ENCODE measurements at places on chromosomes 4 and X.

- no peak for DNase-seq
These were observed 41.9 kb upstream of the MXD4 start for GRCh38 chr4:2303686-2304320.

- no peak for DNase-seq
These were observed 34.5 kb upstream of the NKRF start for GRCh38 chrX:119640731-119641170.

DNA sequence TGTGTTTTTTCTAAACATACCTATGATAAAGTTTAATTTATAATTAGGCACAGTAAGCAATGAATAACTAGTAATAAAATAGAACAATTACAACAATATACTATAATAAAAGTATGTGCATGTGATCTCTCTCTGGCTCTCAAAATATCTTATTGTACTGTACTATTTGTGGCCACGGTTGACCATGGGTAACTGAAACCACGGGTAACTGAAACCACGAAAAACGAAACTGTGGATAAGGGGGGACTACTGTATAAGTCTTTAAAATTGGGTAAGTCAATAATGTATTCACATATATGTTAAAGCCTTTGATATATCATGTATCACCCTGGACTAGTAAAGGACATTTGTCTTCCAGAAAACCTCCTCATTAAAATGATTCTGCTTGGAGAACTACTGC, 20.0 kb downstream of the TMEM154 start:
- no peak for DNase-seq

DNA sequence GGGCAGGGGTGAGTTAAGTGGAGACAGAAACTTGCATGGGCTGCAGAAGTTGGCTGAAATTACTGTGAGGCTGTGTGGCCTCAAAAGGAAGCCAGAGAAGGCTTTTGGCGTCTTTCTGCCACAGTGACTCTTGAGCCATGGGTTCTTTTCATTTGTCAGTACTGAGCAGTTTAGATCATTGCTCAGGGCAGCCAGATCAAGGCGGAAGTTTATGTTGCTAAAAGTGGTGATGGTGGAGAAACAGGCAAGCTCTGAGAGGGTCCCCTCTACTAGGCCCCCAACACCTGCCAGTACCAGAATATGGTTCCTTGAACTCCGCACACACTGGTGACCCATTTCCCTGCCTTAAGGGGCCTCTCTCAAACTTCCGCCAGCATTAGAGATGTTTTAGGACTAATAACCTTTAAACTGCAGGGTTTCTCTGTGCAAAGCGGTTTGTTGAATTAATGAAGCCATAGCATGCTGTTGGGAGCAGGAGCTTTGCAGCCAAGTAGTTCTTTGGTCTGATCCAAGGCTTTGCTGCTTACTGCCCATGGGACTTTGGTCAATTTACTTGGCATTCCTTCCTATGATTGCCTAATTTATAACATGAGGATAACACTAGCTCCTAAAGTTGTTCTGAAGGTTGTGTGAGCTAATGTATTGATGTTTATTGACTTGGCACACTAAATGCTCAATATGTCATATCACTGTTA, 34.5 kb downstream of the RNF175 start:
- no peak for DNase-seq

- no peak for DNase-seq
These were observed 55.9 kb downstream of the C4orf51 start for GRCh38 chr4:145735827-145736226.

DNA sequence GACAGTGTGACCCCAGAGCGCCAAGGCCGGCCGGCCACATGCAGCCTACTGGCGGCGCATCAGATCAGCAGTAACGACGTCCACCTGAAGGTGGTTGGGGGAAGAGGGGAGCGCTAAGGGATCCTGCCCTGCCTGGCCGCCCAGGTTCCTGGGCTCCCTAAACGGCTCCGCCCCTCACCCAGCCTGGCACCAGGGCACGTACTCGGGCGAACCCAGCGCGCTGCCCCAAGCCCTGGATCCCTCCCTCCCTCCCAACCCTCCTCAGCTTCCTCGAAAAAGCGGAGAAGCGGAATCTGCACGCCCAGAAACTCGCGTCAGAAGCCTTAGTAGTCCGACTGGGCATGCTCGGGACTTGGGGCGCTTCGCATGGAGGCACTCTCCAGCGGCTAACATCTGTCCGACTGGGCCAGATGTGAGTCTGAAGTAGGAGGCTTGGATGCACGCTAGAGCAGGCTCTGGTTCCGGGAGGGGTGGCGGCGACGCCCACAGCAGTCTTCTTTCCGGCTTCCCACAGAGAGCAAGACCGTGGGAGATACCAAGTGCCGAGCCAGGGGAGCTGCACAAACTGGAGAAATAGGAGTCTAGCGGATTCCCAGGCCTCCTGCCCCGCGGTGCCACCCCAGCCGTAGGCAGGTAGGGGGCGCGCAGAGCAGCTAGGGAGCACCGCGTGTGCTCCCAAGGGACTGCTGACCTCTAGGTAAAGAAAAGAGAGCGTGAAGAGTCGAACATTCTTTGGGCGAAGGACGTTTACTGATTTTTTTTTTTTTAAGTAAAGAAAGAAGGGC, 114.3 kb upstream of the TEX13C start:
- no peak for DNase-seq

- DNase-seq, result no peak
These were observed 74.1 kb downstream of the STARD8 start for GRCh38 chrX:68721546-68721945.

- no peak for DNase-seq
These were observed 179.0 kb downstream of the SPCS3 start for GRCh38 chr4:176498617-176499256.

DNA sequence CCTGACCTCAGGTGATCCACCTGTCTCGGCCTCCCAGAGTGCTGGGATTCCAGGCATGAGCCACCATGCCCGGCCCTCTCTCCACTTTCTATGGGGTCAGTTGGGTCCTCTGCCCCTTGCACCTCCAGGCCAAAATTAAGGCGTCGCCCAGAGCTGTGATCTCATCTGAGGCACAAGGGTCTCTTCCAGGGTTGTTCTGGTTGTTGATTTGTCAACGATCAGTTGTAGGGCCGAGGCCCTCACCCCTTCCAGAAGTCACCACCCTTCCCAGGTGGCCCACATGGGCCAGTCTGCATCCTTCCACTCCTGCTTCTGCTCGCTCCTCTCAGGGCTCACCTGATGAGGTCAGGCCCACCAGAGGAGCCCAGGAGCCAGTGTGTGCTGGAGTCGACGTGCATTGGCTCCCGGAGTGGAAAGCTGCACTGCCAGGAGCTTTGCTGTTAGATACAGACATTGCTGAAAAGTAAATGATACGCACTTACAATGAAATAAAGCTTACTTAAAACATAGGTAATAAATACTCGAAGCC, 14.3 kb upstream of the TMEM271 start:
- no peak for DNase-seq

- no peak for DNase-seq
These were observed 22.8 kb downstream of the MSN start for GRCh38 chrX:65690057-65690855.

DNA sequence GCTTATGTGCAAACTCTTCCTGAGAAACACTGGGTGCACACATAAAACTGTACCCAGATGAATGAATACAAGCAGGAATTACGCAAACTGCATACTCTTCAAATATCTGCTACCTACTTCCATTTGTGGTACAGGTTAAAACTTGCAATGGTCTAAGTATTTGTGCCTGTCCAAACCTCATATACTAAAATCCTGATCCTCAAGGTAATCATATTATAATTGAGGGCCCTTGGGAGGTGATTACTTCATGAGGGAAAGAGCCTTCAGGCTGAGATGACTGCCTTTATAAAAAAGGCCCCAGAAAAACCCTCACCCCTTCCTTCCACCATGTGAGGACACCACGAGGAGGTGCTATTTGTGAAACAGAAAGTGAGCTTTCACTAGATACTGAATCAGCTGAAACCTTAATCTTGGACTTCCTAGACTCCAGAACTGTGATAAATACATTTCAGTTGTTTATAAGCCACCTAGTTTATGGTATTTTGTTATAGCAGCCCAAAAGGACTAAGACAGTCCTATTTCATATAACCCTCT, 1977.2 kb downstream of the PCDH7 start:
- no peak for DNase-seq

- no peak for DNase-seq
These were observed 378.6 kb upstream of the EPHA5 start for GRCh38 chr4:66048861-66049260.

- DNase-seq, result no peak
These were observed 172.7 kb upstream of the FRG1 start for GRCh38 chr4:189767941-189768340.

- no peak for DNase-seq
These were observed 162.6 kb upstream of the INTU start for GRCh38 chr4:127469959-127470809.

GRCh38 chr4:105088110-105088879, 58.4 kb upstream of the TET2 start:
- no peak for DNase-seq

DNA sequence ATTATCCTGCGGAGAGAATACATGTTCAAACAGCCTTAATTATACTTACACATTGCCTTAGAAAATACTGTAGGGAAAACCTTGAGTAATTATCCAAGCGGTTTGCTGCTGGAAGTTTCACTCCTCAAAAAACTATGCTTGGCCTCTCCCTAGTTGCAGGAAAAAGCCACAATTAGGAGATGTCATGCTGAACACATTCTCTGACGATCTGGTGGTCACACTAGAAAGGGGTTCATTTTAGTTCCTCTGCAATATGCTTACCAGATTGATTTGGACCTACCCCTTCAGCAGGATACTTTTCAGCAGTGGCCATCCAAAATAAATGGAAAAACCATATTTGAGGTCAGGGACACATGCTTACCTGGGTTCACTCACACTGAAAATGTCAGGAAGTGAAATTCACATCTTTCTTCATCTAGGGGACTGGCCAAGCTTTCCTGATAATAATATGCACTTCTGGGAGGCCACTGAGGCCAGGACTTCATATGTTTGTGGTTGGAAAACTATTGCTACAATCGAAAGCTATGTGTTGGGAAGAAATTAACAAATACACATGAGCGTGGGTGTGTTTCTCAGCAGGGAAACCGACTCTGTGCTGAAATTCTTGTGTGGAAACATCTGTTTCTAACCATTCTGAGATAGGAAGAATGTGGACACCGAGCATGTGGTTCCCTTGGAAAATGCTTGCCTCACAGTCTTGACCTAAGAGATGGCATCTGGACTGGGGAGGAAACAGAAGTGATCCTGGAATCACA, 68.8 kb downstream of the ATXN3L start:
- DNase-seq, result no peak

DNA sequence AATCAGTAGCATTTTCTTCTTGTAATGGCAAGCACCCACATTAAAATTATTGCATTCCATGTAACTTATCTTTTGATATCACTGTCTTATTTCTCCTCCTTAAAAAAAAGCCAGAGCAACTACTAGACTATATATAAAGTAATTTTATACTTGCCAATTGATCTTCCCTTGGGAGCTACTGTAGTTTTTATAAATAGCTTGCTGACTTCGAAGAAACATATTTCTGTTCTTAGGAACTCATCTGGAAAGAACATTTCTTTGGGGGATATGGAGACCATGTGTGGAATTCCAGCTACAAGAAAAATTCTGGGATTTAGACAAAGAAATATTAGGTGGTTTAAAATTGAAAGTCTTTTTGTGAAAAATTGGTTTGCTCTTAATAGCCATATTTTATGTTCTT, 94.9 kb downstream of the BMPR1B start:
- DNase-seq, result no peak

GRCh38 chr4:145709843-145710242, 29.9 kb downstream of the C4orf51 start:
- DNase-seq, result no peak

DNA sequence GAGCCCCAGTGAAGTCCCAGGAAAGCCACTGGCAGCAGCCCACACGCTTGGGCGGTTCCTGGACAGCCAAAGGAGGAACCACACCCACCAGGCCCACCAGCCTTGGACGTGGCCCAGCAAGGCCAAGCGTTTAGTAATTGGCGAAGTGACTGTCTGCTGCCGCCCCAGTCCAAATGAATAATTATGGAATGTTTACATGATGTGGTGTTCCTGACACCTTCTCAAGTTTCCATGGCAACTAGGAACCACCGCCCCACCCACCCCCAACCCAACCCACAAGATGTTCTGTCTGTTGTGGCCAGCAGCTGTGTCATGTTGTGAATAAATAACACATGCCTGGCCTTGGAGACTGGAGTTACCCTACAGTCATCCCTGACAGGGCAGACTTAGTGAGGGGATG, 22.3 kb downstream of the APLN start:
- no peak for DNase-seq

- no peak for DNase-seq
These were observed 787.5 kb downstream of the FSTL5 start for GRCh38 chr4:161376275-161376674.

DNA sequence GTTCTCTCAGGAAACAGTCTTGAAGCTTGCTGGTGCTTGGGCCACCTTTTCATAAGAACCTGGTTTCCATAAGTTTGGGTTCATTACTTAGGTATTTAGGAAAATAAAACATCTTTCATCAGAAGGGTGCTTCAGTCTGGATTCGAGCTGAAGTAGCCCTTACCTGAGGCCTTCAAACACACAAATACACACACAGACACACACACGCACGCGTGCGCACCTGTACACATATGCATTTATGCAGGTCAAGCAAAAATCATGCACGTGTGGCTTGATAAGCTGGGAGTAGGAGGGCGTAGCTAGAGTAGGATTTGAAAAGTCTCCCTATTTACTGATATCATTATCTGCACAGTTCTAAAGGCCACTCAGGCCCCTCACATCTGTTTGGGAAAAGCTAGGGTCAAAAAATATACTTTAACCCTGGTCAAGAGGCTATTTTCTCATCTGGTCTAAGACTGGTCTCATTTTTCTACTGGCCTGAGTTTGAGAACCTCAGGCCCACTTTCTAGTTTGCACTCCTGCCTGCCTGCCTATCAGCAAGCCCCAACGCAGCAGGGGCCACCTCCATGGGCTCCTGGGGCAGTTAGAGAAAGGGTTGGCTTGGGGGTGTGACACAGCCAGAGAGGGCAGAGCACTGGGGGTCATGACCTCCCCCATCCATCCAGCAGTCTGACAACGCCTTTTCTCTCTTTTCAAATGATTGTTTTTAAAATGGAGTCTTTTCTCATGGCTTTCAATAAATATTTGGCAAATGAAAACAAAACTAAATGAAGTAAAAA, 64.3 kb downstream of the RASL11B start:
- DNase-seq, result no peak

DNA sequence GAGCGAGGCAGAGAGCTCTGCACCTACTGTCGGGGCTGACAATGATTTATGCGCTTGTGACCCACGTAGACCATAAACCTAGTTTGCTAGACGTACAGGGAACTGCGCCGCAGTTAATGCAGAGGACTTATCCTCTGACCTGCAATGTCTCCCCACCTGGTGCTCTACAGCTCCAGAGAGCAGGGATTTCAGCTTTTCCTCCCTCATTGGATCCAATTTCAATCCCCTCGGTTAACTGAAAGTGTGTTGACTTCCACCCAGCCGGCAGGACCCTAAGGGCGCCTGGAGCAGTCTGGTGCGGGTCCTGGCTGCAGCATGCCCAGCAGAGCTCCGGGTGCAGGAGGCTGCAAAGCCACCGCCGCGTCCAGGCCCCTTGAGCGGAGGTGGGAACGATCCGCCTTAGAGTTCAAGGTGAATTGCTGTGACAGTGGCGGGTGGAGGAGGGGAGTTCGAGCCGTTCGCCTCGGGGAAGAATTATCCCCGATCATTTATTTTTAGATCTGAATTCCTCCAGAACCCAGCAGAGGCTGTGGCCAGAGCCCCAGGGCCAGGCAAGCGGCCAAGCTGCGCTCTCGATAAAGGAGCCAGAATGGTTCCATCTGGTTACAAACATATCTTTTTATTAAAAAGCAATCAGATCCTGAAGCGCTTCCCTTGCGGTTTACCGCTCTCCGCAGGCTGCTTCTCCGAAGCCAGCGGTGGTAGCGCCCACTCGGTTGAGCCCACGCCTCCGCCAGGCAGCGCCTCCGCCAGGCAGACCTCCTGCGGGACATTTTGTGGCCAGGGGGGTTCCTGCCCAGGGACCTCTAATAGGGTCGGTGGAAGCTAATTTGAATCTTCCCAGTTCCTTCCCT, 66.0 kb downstream of the FBXO8 start:
- no peak for DNase-seq

Data from NCI-H2107 (cell line).